ENCODE measurements at places on chromosomes 3 and 15.
A peak's percentile ranks its signal among the peaks of the same experiment; 100 is the strongest.

DNA sequence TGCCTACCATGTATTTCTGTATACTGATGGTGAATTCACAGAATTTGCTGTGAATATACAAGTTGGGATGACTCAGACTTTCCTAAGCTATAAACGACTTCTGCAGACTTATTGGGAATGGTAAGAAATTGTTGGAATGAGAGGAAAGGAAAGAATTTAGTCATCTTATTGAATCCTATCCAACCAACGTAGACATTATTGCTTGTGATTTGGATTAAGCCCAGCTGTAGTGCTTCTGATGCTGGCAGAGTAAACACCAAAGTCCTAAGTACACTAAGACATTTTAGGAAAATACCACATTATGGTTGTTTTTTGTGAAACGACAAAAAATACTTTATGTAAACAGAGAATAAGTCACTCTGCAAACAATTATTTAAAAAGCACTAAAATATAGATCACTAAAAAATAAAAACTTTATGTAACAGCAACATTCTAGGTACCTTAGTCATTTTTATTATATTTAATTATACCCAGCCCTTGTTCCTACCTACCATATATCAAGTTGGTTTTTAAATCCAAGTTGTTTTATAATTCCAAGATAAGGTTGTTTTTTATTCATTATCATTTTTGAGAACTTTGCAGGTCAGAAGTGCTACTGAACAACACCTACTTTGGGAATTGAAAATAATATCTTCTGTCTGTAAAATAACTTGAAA lies 99.2 kb upstream of the MLF1 start:
- no peaks in the 10 kb centered on the region for H3K4me1 ChIP-seq
- H3K36me3 ChIP-seq = no peaks in the 10 kb centered on the region
- H3K27ac ChIP-seq = no peak overlapping the region
- H3K4me3 ChIP-seq = no peak overlapping the region
- no peak for DNase-seq

GRCh38 chr3:38606561-38606960 lies 42.9 kb downstream of the SCN5A start:
- no peak overlapping the region for H3K27ac ChIP-seq
- no peak for DNase-seq
- H3K4me1 ChIP-seq = no peaks in the 10 kb centered on the region
- peaks cover 2% of the 10 kb centered on the region for H3K36me3 ChIP-seq

DNA sequence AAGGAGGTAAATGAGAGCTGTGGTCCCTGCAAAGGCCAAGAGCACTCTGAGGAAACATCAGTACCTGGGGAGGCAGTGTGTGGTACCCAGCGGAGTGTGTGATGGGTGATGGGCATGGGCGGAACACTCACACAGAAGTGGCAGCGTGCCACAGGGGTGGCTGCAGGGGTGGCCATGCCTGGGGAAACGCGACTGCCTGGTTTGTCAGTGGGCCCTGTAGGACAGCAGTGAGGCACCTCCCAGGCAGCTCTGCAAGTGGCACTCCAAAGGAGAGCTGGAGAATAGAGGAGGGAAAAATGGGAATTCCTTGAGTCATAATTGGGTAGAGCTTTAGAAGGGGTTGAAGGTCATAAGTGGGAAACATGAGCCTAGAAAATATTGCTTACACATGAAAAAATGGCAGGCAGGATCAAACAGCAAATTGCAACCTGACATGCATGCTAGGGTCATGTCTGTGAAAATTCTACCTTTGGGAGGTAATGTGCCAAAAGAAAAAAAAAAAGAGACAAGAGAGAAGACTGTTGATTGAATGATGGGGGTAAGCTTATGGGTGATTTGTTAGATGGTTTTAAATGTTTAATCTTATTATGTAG lies 138.4 kb downstream of the RPLP1 start:
- no peak for DNase-seq
- H3K4me3 ChIP-seq = no peak overlapping the region
- H3K27me3 ChIP-seq = no peaks in the 10 kb centered on the region
- peaks cover 11% of the 10 kb centered on the region for H3K4me1 ChIP-seq

- no peak for DNase-seq
- H3K4me1 ChIP-seq = peaks cover 6% of the 10 kb centered on the region
- no peaks in the 10 kb centered on the region for H3K36me3 ChIP-seq
- H3K4me3 ChIP-seq = no peak overlapping the region
These were observed 4.9 kb upstream of the MAGEF1 start for GRCh38 chr3:184716622-184717398.

- H3K27me3 ChIP-seq = no peaks in the 10 kb centered on the region
- no peak overlapping the region for H3K27ac ChIP-seq
- no peak overlapping the region for H3K4me3 ChIP-seq
- H3K36me3 ChIP-seq = peaks cover 4% of the 10 kb centered on the region
These were observed 32.2 kb downstream of the SLC41A3 start for GRCh38 chr3:126051741-126052140.

- no peak overlapping the region for H3K4me3 ChIP-seq
- H3K27ac ChIP-seq = no peak overlapping the region
- no peak for DNase-seq
- H3K27me3 ChIP-seq = no peaks in the 10 kb centered on the region
These were observed 255.5 kb downstream of the UACA start for GRCh38 chr15:70507772-70508371.

- DNase-seq = no peak
- H3K4me3 ChIP-seq = no peak overlapping the region
- no peak overlapping the region for H3K27ac ChIP-seq
- peaks cover 30% of the 10 kb centered on the region for H3K4me1 ChIP-seq
- no peaks in the 10 kb centered on the region for H3K27me3 ChIP-seq
- H3K36me3 ChIP-seq = no peaks in the 10 kb centered on the region
These were observed 96.3 kb upstream of the MBNL1 start for GRCh38 chr3:152172460-152172859.

DNA sequence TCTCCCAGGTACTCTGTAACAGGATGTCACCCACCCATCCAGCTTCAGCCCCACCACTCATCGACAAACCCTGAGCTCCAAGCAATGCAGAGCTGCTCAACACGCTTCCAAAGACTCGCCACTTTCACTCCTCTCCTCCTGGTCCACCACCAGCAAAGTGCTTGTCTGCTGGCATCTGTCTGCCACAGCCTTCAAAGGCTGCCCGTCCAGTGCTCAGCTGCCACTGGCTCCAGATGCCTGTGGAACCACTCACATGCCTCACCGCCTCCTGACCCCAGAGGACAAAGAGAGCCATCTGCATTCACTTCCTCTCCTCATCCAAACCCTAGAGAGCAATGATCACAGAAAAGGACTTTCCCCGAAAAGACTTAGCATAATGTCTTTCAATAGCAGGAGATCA lies 109.5 kb upstream of the OCA2 start:
- H3K4me1 ChIP-seq = no peaks in the 10 kb centered on the region
- H3K27ac ChIP-seq = no peak overlapping the region
- H3K4me3 ChIP-seq = no peak overlapping the region

DNA sequence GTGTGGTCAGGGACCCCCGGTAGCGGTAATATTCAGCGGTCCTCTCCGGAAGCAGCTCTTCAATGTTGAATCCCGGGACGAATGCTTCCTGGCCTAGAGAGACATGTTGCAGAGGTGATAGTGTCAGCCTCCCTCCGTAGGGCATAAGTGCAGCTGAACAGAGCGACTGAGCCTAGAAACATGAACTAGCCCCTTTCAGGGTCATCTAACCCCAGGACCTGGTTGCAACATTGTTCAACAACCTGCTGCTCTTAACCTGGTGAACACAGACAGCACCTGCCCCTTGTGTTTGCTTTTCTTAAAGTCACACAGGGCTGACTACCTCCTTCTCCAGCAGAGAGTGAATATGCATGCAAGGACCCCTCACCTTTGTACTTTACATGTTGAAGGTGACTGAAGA lies 41.3 kb downstream of the CA12 start:
- no peaks in the 10 kb centered on the region for H3K27me3 ChIP-seq
- no peak overlapping the region for H3K4me3 ChIP-seq
- H3K27ac ChIP-seq = no peak overlapping the region

GRCh38 chr3:111956995-111957734 lies 21.7 kb upstream of the ABHD10 start:
- H3K27ac ChIP-seq = no peak overlapping the region
- DNase-seq = no peak
- H3K27me3 ChIP-seq = no peaks in the 10 kb centered on the region
- H3K36me3 ChIP-seq = peaks cover 10% of the 10 kb centered on the region
- peaks cover 4% of the 10 kb centered on the region for H3K4me1 ChIP-seq

DNA sequence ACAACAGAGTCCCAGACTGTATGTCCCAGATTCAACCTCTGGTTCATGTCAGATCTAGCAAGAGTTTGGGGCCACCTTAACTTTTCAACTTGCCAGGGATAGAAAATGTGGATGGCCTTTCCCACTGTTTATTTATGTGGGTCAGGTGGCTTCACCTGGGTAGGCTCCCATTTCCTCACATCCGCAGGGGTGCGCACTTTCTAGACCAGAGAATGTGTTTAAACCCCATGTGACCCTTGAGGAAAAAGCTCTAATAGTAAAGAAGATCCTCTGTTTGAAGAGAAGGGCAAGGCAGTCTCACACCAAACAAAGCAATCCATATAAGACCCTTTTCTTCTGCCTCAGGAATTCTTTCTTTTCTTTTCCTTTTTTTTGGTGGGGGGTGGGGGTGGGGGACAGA lies 167.2 kb upstream of the TSC22D2 start:
- H3K27ac ChIP-seq = no peak overlapping the region
- H3K4me1 ChIP-seq = peaks cover 32% of the 10 kb centered on the region
- no peak overlapping the region for H3K4me3 ChIP-seq
- DNase-seq = no peak
- H3K36me3 ChIP-seq = no peaks in the 10 kb centered on the region

DNA sequence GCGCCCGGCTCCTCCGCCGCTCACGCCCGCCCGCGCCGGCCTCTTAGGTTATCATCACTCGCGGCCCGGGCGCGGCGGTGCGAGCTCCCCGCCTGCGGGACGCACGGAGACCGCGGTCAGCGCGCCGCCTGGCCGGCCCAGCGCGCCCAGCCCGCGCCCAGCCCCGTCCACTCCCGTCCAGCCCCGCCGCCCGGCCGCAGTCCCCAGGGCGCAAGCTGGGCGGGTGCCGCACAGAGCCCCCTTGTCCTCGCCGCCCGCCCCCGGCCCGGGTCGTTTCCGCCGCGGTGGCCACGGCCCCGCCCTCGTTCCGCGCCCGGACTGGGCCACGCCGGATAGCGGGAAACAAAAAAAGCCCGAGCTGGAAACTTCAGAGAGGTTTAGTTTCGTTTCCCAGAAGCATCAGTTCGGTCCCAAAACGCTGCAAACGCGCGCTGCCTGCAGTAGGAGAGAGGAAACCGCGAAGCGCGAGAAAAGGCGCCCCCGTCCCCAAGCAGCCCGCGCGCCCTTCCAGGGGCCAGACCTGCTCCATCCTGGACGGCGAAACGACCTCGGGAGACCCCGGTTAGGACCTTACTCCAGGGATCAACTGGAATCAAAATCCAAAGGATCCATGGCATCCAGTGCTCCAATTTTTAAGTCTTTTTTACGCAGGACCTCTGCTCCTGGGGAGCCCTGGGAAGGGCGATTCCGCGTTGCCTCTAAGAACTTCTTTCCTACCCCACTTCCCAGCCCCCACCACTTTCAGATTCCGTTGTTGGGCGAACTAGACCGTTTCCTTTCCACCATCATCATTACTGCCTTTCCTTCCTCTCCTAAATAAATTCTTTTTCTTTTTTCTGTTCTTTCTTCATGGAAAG lies at the start of gene ATP10A:
Gene ATP10A, minus strand, starts transcription at position 217 of the 857 bp plus-strand sequence. CDS start 231 bp downstream, outside the sequence.
- DNase-seq = no peak
- peak within 1 kb of the TSS; percentile 95 for H3K27ac ChIP-seq
- H3K27me3 ChIP-seq = no peaks in the 10 kb centered on the region
- peak within 1 kb of the TSS; percentile 92 for H3K4me3 ChIP-seq

DNA sequence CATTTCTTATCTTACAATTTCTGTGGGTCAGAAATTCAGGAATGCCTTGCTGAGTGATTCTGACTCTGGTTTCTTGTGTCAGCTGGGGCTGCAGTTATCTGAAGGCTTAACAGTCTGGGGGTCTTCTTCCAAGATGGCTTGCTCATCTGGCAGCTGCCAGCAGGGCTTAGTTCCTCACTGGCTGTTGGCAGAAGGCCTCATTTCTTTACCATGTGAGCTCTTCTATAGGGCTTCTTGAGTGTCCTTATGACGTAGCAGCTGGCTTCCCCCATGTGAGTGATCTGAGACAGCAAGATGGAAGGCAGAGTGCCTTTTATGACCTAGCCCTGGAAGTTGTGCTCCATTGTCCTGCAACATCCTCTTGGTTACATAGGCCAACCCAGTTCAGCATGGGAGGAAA lies 82.0 kb upstream of the PDZRN3 start:
- H3K27ac ChIP-seq = no peak overlapping the region
- H3K4me1 ChIP-seq = peaks cover 10% of the 10 kb centered on the region
- no peaks in the 10 kb centered on the region for H3K27me3 ChIP-seq
- no peaks in the 10 kb centered on the region for H3K36me3 ChIP-seq
- no peak for DNase-seq

DNA sequence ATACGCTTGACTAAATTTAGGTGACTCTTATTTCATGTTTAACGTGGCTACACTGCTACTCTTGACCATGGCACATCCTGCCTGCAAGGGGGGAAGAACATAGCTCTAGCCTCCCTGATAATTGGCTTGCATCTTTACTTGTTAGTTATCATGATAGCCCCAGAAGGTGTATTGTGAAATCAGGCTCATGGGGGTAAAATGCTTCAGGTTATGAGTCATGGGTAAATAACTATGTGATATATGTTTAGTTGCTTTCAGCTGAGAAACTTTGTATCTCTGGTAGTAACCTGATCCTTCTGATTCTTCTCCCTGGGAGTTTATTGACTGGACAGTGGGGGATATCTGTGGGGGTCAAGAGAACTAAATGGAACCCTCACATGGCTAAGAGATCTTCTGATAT lies 660.8 kb upstream of the UBE2E2 start:
- no peaks in the 10 kb centered on the region for H3K36me3 ChIP-seq
- DNase-seq = no peak
- H3K27ac ChIP-seq = no peak overlapping the region
- no peaks in the 10 kb centered on the region for H3K4me1 ChIP-seq

DNA sequence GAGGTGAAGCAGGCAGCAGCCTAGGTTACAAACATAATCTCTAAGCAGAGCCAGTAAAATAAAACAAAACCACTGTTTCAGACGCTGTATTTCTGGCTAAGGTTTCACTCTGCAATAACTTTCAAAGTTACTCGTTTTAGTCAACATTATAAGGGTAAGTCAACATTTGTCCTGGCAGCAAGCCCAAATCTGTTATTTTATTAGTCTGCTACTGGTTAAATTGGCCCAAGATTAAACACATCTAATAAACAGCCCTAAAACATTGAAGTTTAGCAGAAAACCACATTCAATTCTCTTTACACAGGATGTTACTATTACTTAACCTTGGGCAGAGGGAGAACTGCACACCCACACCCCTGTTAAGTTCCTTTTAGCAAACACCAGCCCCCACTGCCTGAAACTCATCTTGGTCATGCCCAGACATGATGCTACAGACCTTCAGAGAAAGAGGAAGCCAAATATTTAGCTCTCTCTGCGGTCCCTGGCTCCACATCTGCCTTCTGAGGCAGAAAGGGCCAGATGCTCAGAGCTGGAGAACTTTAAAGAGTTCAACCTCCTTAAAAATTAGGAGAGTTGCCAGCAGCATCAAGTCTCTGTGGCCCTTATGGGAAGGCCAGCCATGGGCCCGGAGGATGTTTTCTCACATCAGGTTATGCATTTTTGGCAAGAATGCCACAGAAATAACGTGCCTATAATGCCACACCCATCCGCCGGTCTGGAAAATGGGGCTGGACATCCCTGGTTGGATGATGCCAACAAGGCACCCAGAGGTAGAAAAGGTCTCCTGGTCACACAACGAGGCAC lies 17.9 kb downstream of the ARHGEF3 start:
- no peak for DNase-seq
- H3K27ac ChIP-seq = peak overlapping the region; percentile 56
- no peaks in the 10 kb centered on the region for H3K36me3 ChIP-seq
- peaks cover 27% of the 10 kb centered on the region for H3K4me1 ChIP-seq
- H3K27me3 ChIP-seq = no peaks in the 10 kb centered on the region

GRCh38 chr3:57852896-57853295 lies 96.8 kb downstream of the SLMAP start:
- H3K27me3 ChIP-seq = no peaks in the 10 kb centered on the region
- no peak overlapping the region for H3K27ac ChIP-seq
- H3K4me3 ChIP-seq = no peak overlapping the region
- no peak for DNase-seq
- H3K36me3 ChIP-seq = peaks cover 3% of the 10 kb centered on the region

Measured in thoracic aorta (tissue), 2 donors.